ENCODE measurements at places on chromosomes 16 and 17.

- DNase-seq = no peak
These were observed 1.2 kb downstream of the PSMD11 start for GRCh38 chr17:32445497-32445896.

GRCh38 chr17:43530288-43531081, 15.7 kb downstream of the ETV4 start:
- peak; percentile 85 for DNase-seq

GRCh38 chr17:48441231-48441711, 11.3 kb upstream of the SKAP1 start:
- DNase-seq = no peak

- no peak for DNase-seq
These were observed 152.6 kb downstream of the PRKCA start for GRCh38 chr17:66455060-66455459.

GRCh38 chr17:49403514-49404289, 11.0 kb downstream of the PHB1 start:
- DNase-seq = no peak

GRCh38 chr17:57582881-57583756, 162.0 kb downstream of the CCDC182 start:
- DNase-seq = no peak

GRCh38 chr17:2860045-2860444, 63.8 kb downstream of the RAP1GAP2 start:
- DNase-seq = no peak

- peak; percentile 85 for DNase-seq
These were observed 2.3 kb upstream of the ACTG1 start for GRCh38 chr17:81514739-81515529.

- DNase-seq = no peak
These were observed 1.9 kb upstream of the C16orf87 start for GRCh38 chr16:46832757-46833459.

GRCh38 chr17:81309140-81309858, 14.2 kb upstream of the SLC38A10 start:
- peak; percentile 94 for DNase-seq

DNA sequence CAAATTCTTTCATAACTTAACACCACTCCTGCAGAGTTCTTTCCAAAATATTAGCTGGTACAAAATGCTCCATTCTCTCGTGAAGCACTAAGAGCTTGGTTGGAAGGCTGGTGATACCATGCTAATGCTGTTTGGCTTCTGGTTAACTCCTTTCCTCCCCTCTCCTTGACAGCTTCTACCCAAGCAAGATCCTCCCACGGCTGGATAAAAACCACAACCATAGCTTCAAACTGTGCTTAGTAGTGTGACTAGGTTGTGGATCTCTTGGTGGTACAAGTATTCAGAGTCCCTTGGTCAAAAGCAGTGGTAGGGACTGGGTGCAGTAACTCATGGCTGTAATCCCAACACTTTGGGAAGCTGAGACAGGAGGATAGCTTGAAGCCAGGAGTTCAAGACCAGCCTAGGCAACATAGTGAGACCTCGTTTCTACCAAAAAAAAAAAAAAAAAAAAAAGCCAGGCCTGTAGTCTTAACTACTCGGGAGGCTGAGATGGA, 2.3 kb downstream of the PHAF1 start:
- no peak for DNase-seq

GRCh38 chr16:79303959-79304387, 296.6 kb downstream of the MAF start:
- no peak for DNase-seq

DNA sequence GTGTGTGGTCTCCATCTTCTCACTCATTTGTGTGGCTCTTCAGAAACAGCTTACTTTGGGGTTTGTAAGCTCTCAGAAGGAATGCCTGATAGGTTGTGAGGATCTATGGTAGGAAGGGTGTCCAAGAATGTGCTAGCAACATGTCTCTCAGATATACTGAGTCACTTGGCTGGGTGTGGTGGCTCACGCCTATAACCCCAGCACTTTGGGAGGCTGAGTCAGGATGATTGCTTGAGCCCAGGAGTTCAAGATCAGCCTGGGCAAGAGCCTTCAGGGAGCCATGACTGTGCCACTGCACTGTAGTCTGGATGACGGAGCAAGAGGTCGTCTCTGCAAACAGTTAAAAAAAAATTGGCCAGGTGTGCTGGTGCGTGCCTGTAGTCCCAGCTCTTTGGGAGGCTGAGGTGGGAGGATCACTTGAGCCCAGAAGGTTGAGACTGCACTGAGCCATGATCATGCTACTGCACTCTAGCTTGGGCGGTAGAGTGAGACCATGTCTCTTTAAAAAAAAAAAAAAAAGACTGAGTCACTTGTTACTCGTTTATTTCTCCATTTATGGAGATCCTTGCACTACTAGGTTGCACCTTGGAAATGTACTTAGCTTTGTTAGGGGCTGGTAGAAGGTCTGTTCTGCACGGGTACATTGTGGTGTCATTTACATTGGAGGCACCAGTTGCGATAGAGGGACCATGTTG, 232.0 kb downstream of the SNX29 start:
- DNase-seq = no peak

GRCh38 chr17:16158714-16159113, 56.6 kb downstream of the NCOR1 start:
- DNase-seq = no peak

DNA sequence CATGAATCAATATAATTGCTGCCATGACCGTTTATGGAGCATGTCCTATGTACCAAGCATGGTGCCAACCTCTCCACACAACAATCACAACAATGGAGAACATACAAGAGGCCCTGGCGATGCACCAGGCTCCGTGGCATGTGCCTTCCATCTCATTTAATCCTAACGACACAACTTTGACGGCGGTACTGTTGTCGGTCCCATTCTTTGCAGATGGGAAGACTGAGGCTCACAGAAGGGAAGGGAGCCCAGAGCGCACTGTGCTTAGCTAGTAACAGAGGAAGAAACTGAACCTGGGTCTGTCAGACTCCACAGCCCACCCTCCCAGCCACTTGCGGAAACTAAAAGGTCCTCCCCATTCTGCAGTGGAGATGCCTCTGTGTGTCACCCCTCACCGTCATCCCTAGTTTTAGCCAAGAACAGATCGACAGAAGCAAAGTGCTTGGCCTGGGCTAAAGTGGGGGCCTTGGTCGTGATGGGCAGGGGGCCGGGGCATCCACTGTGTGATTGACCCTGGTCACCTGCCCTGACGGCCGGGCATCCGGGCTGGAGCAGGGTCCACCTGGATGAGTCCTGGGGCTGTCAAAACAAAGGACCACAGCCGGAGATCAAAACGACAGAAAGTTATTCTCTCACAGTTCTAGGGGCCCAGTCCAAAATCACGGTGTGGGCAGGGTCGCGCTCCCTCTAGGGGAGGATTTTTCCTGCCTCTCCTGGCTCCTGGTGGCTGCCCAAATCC, 183.9 kb downstream of the C16orf95 start:
- no peak for DNase-seq

- no peak for DNase-seq
These were observed 15.2 kb downstream of the ST6GALNAC2 start for GRCh38 chr17:76570457-76570856.

DNA sequence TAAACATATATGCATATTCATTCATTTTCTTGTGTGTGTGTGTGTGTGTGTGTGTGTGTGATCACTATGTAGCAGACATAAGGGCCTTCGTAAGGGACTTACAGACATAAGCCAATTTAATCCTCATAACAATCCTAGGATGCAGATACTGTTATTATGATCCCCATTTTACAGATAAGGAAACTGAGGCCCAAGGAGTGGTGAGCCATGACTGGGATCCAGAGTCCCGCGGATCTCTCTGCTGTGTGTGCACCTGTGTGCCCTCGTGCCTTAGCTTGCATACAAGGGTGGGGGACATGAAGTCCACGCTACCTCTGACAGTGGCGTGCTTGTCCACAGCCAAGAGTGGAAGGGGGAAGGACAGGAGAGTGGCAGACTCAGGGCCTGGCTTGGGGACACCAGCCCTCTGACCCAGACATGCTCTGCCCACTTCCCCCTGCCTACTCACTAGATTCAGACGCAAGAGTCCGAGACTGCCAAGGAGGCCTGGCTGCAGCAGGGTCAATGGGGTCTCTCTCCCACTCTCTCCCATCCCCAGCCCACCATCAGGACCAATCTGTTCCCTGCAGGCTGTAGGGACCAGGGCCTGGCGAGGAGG, 9.8 kb upstream of the SMTNL2 start:
- no peak for DNase-seq

- no peak for DNase-seq
These were observed 20.9 kb downstream of the NLRP1 start for GRCh38 chr17:5563456-5563855.

GRCh38 chr17:72706396-72706981, 386.0 kb downstream of the SLC39A11 start:
- DNase-seq = no peak

DNA sequence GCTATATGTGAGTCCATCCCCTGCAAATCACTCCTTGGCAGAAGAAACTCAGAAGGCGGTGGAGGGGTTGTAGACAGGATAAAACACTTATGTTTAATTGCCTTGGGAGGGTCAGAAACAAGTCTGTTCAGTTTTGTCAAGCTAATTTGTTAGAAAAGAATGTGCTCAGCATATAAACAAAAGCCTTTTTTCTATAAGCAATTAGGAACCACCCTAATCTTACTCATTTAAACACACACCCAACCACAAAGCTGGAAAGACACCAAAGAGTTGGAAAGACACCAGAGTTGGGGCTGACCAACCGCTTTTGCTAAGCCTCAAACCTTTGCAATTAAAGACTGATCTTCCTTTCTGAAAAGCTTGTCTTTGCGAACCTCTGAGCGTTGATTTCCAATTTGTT, 439.2 kb upstream of the ERCC4 start:
- no peak for DNase-seq

GRCh38 chr17:49817993-49818392, 29.5 kb downstream of the KAT7 start:
- DNase-seq = no peak

GRCh38 chr16:84763164-84763563, 56.6 kb upstream of the CRISPLD2 start:
- DNase-seq = no peak

DNA sequence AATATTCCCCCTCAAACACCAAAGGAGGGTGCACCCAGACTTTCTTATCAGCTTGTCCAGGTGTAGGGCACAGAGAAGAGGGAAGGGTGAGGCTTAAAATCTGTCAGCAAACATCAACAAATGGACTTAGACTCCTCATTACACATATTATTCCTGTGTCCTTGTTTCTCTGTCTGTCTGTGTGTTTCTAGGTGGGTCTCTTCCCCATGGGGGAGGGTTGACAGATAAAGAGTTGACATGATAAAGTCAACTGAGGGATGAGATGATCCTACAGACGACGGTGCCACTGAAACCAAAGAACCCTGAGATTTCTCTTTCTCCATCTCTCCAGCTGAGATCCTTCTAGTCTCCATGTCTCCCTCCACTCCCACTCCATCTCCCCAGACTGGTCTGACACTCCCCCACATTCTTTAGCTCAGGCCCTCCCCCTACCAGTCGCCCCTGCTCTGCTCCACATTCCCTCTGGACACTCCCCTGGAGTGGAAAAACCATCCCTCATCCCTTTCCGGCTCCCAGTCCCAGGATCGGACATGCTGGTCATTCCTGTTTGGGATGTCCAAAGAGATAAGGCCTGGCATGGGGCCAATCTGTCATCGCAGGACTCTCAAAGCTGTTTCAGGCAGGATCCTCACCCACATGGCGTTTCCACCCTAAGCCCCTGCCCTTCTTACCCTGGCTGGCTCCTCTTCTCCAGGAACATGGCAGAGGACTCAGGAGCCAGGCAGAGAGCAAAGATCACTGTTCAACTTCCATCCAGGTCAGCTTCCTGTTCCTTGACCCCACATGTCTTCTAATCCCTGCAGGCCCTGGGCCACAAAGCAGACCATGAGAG, 2.9 kb upstream of the ITGA3 start:
- peak; percentile 85 for DNase-seq

- DNase-seq = no peak
These were observed 19.2 kb downstream of the AQP8 start for GRCh38 chr16:25235991-25236390.

DNA sequence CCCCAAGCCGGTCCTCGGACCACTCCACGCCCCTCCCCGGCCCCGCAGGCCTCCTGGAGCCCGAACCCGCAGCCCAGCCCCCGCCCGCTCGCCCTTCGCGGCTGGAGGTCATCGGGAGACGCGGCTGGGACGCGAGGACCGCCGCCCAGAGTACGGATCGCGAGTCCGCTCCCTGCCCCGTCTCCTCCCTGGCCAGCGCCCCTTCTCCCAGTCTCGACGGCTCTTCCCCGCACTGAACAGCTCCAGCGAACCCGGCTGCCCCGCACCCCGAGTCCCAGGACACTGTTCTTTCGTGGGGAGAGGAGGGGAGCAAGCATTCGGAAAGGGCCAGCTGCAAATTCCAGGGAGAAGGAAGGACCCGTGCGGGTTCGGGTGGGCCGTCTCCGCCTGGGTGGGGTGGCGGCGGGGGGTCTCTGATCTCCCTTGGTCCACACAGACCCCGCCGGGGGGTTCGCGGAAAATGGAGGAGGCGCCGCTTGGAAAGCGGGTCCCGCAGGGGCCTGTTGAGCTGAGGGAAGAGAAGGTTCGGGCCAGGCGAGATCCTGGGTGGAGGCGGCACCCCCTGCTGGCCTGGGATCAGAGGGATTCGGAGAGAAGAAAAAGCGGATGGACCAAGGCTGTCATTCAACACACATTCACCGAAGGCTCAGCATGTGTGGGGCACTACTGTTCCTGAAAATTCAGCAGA, 632 bp upstream of the RTN4RL1 start:
- peak; percentile 89 for DNase-seq

GRCh38 chr16:79599837-79600637, 500 bp downstream of the MAF start:
- peak; percentile 60 for DNase-seq

GRCh38 chr16:38941-39892, 14.2 kb downstream of the POLR3K start:
- DNase-seq = no peak

DNA sequence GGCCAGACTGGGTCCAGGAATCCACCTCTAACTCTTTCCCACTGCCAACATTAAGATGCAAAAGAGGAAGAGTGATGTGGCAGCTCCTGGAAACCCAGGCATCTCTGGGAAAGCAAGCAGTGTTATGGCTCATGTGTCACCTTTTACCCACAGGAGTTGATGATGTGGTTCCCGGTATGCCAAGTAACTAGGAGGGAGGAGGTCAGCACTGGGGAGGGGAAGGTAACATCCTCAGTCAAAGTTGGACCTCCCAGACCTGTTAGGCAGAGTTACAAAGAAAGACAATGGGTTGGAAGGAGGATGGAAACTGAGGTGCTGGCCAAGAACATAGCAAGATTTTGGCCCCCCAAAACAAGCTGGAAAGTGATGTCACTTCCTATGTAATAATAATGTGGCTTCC, 11.4 kb downstream of the KRABD2 start:
- DNase-seq = no peak

DNA sequence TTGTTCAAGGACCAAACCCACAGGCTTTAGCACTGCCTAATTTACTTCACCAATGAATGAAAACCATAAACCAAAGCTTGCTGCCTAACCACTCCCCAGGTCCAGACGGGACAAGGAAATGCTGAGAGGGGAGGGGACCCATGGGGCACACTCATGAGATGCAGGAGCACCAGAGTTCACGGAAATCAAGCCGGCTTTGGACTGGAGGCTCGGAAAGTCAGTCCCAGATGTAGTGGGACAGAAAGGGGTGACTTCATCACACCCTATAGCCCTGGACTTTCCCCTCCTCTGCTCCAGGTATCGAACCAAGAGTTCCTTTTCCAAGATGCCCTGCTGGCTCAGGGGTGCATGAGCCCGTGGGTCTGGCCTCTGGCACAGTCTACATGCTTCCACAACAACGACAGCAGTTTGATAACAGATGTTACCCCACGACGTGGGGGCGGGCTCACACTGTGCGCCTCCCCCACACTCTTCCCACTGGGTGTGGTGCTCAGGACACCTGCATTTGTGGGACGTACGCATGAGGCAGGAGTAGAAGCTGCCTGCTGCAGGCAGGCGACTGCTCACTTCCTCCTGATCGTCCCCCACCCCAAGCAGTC, 63.2 kb downstream of the AMFR start:
- no peak for DNase-seq

Data from hepatic stellate cell (primary cell).